ENCODE measurements at places on chromosomes 1 and 21.

DNA sequence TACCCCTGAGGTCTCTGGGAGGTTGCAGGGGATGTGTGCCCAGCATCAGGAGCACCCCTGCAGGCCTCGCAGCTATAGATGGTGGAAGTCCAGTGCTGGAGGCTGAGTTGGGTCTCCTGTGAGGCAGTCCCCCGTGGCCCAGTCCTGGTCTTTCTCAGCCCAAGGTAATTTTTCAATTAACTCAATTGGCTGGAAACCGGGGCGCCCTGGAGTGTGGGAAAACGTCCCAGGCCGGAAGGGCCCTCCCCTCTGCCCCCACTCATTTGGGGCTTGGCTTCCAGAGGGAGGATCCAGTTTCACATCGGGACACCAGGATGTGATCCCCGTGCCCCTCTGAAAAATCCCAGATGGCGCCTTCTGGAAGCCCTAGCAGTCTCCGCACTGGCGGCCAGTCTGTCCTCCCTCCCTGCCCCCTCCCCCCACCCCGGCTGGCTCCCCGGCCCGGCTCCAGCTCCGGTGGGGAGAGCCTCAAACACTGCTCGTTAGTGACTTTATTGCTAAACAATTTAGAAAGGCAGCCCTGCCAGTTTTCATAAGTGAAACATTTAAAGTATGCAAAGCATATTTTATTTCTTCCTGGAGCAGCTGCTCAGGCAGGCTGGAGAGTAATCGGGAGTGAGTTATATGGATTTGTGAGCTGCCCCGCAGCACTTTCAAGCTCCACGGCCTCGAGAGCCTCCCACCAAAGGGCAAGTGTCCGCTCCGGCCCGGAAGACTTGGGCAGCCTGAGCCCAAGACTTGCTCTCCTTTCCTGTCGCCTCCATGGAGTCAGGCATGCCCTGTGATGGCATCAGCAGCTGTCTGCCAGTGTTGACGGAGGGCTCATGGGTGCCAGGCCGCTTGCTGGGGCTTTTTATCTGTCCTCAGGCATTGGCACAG is 208.2 kb upstream of the TMEM51 start:
- peak; percentile 88 for DNase-seq

DNA sequence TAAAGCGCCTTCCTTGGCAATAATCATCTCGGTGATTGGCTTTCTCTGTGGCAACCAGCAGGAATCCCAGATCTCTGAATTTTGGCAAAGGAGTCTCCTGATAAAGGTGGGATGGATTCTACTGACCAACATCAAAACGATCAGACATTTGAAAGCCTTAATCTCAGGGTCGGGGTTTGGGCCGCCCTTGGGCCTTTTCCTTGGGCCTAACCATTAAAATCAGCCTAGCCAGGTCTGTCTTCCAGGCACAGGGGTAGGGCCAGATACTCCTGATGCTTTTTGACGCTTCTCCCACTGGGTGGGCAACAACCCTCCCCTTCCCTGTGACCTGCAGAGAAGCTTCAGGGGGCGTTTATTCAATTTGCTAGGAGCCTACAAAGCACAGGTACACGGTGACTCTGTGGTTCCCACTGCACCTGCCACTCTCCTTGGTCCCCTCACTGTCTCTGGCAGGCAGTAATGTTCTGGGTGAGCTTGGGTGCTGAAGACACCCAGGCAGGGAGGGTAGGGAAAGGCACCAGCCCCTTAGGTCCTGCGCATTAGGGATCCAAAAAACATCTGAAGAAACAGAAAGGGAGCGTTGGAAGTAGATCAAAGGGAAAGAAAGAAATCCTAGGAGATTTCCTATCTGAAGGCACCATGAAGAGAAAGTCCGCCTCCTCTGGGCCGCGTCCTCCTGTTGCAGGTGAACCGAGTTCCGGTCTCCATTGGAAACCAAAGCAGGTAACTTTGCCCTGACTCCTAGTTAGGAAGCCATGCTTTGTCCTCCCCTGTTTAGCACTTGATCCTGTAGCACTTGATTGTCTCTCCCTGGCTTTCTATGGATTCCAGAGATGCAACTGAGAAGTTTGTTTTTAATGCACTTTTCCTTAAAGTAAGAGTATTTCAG is 12.3 kb downstream of the RNU1-2 start:
- no peak for DNase-seq

DNA sequence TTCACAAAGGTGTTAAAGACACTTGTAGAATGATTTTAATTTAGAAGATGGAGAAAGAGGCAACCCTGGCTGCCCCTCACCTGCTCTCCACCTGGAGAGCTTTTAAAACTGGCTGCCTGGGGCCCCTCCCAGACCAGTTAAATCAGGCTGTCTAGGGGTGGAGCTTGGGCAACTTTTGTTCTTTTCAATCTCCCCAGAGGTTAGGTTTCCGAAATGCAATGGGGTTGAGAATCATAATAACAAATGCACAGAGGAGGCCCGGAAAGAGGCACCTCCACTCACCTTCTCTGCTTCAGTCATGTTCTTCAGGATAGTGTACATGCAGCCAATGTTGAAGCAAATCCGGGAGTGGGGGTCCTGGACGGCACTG is 400 bp downstream of the NCF2 start:
- DNase-seq = no peak

DNA sequence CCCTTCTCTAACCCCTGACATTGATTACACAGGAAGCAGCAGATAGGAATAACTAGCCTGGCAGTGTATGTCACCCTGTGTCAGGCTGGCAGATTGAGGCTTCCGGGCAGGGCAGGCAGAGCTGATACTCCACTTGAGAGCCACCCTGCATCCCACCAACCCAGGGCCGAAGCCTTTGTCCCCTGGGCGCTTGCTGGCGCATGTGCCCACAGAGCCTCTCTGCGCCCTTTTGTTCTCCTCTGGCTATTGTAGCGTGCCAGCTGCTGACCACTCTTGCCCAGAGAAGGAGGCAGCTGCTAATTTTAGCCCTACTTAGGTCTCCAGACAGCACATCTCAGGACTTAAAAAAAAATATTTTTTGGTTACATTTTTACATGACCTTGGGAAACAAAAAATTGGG is 304.9 kb downstream of the HHAT start:
- no peak for DNase-seq

DNA sequence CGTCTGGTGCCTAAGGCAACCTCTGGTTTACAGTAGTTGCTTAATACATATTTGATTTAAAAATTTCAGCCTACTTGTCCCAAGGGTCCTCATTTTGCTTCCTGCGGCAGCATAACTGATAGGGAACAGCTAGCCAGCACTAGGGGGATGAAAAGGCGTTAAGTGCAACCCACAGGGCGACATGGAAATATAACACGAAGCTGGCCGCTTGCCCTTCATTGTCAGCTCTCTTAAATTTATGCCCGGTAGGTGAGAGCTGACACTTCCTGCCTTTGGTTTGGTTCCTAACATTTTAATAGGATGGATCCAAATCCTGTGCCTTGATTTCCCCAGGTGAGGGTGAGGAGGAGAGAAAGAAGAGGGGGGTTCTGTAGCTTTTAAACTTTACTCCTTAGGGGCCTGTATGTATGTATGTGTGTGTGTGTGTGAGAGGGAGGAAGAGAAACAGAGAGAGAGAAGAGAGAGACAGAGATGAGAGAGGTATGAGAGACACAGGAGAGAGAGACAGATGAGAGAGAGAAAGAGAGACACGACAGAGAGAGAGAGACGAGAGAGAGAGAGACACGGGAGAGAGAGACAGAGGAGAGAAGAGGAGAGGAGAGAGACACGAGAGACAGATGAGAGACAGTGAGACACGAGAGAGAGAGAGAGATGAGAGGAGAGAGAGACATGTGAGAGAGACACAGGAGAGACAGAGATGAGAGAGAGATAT is 938 bp upstream of the ACTN2 start:
- DNase-seq = no peak

- DNase-seq = no peak
Measured at GRCh38 chr1:37267111-37267835, 207.1 kb upstream of the ZC3H12A start.

- no peak for DNase-seq
Measured at GRCh38 chr1:198959032-198959431, 320.2 kb downstream of the PTPRC start.

GRCh38 chr1:16111771-16112595 is 38.5 kb upstream of the FAM131C start:
- DNase-seq = peak; percentile 83

DNA sequence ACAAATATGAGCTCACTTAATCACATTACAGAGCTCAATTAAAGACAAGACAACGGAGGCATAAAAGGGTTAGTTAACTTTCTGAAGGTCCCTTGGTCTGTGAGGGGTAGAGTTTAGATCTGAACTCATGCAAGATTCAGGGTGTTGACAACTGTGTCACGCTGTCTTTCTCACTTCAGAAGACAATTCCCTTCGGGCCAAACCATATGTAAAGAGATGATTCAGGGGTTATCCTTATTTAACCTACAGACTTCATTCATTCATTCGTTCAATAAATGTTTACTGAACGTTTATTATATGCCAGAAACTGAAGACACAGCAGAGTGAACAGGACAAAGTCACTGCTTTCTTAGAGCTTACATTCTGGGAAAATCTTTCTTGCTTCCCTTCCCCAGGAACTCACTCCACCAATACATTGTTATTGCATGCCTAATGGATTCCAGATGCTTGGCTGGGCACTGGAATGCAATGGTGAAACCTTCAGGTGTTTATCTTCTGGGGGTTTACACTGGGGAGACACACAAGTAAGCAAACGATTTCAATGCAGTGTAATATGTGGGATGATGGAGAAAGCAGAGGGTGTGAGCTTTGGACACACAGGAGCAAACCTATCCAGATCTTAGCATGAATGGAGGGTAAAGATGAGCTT is 6.4 kb downstream of the XCL1 start:
- peak; percentile 30 for DNase-seq

- no peak for DNase-seq
Measured at GRCh38 chr1:212188599-212189351, 96.4 kb upstream of the PPP2R5A start.

DNA sequence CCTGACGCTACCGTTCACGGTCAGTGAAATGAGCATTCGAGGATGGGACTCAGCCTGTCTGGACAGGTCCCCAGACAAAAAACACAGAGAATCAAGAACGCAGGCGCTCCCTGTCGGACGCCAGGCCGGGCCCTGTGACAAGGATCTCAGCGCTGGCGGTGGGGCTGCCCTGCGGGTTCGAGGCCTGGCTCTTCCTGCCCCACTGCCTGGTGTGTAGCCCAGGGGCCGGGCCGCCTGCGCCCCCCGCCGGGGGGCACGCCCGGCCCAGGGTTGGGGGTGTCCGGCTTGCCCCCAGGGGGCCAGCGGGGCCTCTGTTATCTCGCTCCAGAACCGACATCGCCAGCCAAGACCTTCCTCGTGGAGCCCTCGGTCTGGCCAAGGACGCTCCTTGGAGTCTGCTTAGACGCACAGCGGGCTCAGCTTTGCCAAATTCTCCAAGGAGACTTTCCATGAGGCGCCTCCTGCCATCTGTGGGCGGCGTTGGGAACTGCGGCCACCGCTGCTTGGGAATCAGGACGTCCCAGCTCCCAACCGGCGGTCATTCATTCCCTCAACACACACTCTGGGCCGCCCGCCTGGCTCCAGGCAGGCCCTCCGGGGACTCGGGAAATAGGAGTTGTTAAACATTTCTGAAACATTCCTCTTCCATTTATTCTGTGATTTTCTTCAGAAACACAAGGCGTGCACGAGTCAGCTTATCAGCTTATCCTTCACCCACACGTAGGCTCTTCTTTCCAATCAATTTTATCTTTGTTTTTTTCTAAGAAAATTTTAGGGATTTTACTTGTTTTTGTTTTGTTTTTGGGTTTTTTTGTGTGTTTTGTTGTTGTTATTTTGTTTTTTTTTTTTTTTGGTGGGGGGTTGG is 11.3 kb upstream of the RIPK4 start:
- DNase-seq = peak; percentile 72

DNA sequence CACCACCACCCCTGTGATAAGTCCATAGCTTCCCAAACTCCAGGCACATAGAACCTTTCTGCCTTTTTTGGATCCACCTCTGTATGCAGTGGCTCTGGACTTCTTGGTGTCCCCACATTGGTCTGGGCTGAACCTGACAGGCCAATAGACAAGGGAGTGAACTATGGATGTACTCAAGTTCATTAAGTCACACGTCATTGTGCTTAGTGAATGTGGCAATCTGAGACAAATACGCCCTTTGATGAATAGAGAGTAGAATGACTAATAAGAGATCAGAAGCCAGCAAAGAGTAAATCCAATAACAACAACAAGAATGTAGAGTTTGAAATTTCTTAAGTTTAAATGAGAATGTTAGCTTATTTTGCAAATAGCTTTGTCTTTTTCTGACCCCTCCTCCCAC is 114.8 kb downstream of the ST6GALNAC3 start:
- DNase-seq = no peak

GRCh38 chr1:153057375-153057774 is at the start of gene SPRR2A:
TSS of gene SPRR2A (minus strand) at chr1:153057512. CDS start at chr1:153056735, 777 bp downstream.
- DNase-seq = no peak

- no peak for DNase-seq
Measured at GRCh38 chr1:209106861-209107260, 476.7 kb upstream of the CAMK1G start.

- peak; percentile 73 for DNase-seq
Measured at GRCh38 chr1:185860311-185860710, 126.1 kb downstream of the HMCN1 start.

DNA sequence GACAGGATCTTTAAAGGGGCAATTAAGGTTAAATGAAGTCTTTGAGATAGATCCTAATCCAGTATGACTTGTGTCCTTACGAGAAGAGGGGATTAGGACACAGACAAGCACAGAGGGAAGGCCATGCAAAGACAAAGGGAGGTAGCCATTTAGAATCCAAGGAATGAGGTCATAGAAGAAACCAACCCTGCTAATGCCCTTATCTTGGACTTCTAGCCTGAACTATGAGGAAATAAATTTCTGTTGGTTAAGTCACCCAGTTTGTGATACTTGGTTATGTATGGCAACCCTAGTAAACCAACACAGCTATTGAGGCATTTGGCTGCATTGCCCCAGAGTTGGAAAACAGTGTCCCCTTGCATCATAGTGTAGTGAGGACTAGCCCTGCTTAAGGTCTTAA is 121.3 kb downstream of the MAST2 start:
- peak; percentile 13 for DNase-seq

DNA sequence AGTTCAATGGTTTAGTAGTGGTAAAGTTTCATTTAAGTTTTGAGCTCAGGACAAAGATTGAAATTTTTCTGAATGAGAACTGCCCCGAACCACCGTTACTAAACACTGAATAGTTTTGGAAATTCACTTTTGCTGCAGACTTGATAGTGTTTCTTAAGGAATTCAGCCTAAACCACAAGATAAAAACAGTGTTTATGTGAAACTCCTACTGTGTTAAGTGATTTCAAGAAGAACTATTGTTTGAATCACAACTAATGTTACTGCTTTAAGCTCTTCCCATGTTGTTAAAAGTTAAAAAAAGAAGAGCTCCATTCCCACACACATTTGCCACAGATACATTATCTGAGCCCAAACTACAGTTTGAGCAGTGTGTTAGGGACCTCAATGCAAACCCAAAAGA is 159.2 kb downstream of the DYRK1A start:
- DNase-seq = peak; percentile 50

Data from astrocyte of the spinal cord (primary cell).